Mesendoderm (in vitro differentiated cells): ENCODE measurements at places on chromosomes 5 and 9.

DNA sequence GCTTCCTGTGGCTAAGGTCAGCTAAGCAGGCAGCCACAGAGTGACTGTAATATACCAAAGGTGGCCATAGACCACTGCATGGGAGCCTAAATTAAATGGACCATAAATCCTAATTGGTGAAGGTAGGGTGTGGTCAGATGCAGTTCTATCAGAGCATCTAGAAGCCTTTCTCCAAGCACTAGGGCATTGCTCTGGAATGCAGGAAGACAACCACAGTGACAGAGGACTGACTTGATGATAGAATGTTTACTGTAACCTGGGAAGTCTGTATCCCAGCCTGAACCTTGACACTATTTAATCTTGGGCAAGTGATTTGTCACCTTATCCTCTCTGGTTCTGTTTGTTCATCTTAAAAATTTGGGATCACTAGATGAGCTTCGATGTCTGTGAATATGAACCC is 2.3 kb downstream of the FBXO38 start:
- DNase-seq: peak; percentile 74

DNA sequence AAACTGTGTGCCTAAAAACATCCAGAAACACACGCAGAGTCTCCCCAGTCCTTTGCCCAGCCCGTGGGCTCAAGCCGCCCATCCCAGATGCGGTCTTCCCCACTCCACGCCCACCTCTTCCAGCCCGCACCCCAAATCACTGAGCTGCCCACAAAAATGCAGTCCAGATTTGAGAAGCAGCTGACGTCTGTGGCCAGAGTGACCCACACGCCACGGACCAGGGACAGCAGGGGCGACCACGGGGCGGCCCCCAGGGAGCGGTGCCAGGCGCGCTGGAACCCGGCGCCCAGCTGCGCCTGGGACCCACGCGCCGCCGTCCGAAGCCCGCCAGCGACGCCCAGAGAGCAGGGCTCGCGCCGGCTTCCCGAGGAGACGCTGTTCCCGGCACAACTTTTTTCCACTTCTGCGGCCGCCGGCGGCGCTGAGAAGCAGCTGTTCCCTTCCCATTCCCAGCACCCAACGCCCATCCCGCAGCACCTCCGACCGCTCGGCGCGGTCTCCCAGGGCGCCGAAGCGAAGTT is 674 bp downstream of the LHFPL2 start:
- peak; percentile 65 for DNase-seq

DNA sequence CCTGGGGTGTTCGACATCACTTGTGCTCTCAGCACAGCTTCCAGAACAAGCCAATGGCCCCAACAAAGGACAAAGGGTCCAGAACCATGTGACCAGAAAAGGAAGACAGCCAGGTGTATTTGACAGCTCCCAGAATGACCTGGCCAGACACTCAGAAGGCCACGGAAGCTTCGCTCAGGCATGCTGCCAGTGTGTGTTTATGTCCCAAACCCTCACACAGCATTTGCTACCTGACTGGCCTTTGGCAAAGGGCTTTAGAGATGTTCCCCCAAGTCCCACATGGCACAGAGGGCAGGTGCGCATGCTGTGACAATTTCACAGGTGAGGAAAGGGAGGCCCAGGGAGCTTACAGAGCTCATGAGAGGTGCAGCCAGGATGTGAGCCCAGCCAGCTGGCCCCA is 39.5 kb downstream of the MED10 start:
- no peak for DNase-seq

GRCh38 chr9:73871636-73872035 is 625.5 kb upstream of the RORB start:
- DNase-seq: peak; percentile 28

- no peak for DNase-seq
These were observed 13.2 kb downstream of the MACIR start for GRCh38 chr5:103271570-103272289.

DNA sequence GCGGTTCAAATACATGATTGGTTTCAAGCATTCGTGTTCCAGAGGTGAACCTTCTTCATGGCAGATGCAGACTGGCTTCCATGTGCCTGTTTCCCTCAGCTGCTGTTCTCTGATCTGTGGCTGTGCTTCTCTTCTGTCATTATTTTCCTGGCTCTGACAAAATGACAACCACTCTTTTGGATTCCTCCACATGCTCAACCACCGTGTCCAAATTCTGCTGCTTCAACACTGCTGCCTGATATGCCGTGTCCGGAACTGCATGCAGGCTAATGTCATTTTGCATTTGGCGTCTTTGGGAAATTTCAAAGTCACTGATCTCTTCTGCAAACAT is 368.7 kb upstream of the ZNF608 start:
- DNase-seq: no peak

GRCh38 chr5:82717738-82718137 is 359.5 kb downstream of the TMEM167A start:
- DNase-seq: no peak

DNA sequence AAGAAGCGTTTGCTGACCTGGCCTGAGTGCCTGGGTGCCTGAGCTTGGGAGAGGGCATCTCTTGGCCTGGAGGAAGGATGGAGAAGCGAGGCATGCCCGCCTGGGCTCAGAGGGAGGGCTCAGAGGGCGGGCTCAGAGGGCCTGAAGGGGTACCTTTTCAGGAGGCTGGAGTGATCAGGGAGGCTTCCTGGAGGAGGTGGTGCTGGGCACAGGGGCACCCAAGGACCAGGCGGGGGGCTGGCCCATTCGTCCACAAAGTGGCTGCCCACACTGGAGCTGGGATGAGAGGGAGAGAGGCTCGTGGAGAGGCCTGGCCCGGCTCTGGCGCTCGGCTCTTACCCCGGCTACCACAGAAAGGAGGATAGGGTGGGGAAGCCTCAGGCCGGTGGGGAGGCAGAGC is 32.8 kb downstream of the ASS1 start:
- DNase-seq: no peak

DNA sequence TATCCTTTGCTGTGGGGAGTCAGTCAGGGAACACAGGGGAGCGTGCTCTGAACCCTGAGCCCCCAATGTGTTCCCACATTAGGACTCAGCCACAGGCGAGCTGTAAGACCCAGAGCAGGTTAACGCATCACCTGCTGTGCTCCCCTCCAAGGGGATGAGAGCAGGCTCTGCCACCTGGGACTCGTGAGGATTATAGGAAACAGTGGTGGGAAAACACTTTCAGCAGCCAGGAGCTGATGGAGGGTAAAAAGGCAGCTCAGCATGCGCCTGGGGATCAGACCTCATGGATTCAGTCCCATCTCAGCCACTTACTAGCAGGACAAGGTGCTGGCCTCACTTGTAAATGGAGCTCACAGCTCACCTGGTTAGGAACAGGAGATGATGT is 9.2 kb downstream of the JADE2 start:
- no peak for DNase-seq

- DNase-seq: no peak
These were observed 215.1 kb upstream of the ARRDC3 start for GRCh38 chr5:91598216-91598615.

DNA sequence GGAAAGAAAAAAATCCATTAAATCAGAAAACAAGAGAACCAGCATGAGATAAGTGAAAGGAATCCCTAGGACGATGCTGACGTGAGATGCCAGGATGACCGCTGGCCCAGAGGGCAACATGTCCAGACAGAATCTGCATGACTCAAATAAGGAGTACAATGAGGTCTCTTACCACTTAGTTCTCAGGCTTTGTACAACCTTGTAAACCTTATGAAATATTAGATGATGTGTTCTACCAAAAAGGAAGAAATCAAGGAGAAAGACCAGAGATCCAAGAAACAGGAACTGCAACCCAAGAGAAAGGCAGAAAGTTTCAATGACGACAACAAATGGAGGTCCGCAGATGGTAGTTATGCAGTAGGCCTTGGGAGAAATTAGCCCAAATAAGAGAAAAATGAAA is 2.8 kb upstream of the GPR150 start:
- DNase-seq: no peak

DNA sequence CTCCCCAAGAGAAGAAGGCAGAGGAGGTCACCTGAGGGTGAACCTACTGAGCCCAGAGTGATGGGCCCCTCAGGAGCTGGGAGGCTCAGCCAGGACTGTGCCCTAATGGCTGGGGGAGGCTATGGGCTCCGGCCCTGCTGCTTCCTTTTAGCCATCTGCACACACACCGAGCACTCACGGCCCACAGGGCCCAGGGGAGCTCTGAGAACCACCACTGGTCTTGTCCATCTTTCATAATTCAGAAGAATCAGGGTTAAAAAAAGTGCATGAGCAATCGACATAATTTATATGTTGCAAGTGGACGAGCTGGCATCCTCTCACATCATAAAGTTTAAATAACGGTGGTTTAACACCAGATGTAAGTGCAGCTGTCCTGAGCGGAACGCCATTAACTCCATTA is 162.1 kb downstream of the FSTL4 start:
- DNase-seq: no peak

- DNase-seq: no peak
These were observed 103.2 kb downstream of the MSX2 start for GRCh38 chr5:174827558-174827957.

DNA sequence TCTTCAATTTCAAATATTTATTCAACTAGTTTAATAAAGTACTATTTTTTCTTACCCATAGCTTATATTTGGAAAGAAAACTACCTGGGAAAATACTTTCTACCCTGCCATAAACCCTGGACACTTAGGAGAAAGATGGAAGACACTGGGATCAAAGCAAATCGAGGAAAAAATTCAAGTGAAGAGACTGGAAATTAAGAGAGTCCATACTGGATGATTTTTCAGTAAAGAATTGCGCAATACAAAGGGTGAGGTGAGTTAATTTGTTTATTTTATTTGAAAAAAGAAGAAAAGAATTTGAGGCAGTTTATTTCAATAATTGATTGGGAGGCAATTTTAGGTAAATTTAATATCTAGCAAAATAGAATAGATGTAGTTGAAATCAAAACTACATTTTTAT is 331.8 kb upstream of the ITGA1 start:
- DNase-seq: no peak

- no peak for DNase-seq
These were observed 52.3 kb downstream of the ARHGEF28 start for GRCh38 chr5:73678322-73678740.

DNA sequence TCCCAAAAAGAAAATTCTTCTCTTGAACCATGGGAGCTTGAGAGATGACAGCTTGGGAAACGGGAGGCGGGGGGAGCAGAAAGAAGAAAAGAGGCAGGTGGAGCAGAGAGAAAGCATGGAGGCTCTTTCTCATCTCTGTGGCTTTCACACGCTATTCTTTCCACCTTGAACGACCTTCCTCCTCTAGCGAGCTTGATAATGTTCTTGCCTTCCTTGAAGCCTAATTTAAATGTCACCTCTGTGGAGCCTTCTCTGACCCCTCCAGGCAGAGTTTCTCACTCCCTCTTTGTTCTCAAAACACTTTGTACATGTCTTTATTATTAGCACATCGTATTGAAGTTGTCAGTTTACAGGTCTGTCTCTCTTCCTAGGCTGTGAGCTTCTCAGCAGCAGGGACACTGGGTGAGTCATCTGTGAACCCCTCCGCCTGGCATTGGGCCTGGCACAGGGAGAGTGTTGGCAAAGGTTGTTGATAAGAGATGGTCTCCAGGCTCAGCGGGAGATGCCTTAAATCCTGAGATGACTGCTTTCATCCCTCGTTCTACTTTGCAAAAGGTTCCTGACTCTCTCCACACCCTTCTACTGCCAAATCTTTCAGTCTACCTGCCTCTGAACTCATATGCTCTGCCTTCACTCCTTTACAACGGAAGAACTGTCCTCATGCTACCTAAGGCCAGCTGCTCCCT is 14.1 kb upstream of the STRBP start:
- DNase-seq: no peak

DNA sequence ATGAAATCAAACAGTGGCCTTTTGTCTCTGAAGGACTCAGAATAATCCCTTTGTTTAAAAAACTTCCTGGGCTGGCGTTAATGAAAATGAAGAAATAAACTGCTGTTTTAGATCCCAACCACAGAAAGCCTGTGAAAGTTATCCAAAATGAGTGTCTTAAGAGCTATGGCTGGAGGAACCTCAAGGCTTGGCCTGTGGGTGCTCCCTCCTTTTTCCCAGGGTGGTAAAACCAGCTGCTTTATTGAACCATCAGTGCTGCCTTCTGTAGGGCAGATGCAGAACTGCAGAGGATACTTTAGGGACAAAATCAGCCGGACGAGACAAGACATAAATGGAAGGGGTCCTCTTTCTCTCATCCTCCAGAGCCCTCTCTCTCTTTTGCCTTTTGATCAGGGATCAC is 100.9 kb downstream of the SMARCA2 start:
- peak; percentile 67 for DNase-seq

DNA sequence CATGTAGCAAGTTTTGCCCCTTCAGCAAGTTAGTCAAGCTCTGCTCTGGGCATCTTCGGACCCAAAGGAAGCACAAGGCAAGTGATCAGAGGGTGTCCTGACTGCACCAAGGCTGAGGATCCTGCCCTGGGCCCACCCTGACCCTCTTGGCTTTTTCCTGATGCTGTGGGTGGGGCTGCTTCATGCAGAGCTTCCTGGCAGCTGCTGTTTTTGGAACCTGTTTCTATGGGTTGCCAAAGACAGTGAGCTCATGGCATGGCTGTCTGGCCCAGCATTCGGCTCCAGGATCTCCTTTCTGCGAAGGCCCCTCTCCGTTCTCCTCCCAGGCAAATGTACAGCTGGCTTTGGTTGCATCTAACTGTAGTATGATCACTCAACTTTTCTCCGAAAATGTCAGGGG is 497.9 kb downstream of the ARHGEF28 start:
- DNase-seq: no peak

GRCh38 chr9:99142275-99142674 is 37.4 kb downstream of the TGFBR1 start:
- no peak for DNase-seq

DNA sequence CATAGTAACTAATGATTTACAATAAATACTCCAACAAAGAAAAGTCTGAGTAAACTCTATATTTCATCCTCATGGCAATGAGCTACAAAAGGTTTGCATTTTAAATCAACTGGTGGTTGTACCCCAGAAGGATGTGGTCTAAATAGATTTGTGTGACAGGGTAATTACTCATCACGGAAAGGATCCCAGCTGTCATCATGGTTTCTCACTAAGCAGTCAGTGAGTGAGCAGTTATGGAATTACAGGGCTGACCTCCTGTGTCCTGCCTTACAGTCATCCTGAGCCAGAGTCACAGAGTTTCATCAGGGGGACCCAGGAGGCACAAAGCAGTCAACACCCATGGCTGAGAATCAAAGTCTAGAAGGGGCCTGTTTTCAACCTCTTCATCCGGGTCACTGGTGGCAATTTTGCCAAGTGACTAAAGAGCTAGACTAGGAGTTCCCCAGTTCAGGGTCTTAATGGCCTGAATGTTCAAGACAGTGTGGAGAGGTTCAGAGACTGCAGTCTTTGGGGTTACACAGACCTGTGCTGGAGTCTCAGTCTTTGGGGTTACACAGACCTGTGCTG is 210.7 kb upstream of the SLC24A2 start:
- DNase-seq: no peak

DNA sequence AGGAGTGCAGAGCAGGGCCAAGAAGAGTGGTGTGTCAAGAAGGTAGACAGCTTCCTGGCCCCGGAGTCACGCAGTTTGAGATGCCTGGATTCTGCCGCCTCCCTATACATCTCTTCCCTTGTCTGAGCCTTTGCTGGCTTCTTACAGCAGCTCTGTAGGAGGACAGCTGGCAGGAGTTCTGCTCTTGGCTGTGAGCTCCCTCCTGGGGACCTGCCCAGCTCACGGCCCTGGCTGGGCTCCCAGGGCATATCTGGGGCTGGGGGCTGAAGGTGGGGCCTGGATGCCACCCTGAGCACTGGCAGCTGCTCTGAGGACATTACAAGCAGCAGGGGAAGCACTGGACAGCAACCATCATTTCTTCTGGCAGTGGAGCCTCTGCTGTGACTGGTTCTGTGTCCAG is 786 bp upstream of the TSSK1B start:
- no peak for DNase-seq
